ENCODE measurements at places on chromosomes 5 and 9.

DNA sequence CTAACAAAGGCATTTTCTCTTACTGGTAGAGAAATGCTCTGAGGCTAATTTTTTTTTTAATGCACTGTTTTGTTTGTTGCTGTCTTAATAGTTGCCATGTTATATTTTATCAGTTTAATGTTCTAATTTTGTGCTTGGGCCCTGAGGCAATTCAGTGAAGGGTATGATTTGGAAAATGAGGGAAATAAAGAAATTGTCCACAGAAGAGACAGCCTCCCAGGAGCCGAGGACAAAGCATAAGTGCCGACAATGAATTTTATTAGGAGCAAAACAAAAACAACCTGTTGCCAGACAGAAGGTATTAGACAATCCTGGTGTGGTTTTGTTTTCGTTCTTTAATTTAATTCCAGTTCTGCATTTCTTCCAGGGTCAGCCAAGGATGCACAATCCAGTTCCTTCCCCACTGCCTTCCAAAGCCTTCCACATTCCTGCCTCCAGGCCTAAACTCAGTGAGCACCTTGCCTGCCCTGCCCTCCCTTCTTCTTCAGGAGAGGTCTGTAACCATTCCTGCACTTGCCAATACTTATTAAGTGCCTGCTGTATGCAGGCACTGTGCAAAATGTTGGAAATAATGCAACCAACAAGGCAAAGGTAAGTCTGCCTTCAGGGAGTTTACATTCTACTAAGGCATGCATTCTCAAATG lies 4.3 kb upstream of the TCOF1 start:
- no peak for DNase-seq

- DNase-seq, result no peak
Measured at GRCh38 chr5:179327021-179327735, 18.1 kb downstream of the ADAMTS2 start.

DNA sequence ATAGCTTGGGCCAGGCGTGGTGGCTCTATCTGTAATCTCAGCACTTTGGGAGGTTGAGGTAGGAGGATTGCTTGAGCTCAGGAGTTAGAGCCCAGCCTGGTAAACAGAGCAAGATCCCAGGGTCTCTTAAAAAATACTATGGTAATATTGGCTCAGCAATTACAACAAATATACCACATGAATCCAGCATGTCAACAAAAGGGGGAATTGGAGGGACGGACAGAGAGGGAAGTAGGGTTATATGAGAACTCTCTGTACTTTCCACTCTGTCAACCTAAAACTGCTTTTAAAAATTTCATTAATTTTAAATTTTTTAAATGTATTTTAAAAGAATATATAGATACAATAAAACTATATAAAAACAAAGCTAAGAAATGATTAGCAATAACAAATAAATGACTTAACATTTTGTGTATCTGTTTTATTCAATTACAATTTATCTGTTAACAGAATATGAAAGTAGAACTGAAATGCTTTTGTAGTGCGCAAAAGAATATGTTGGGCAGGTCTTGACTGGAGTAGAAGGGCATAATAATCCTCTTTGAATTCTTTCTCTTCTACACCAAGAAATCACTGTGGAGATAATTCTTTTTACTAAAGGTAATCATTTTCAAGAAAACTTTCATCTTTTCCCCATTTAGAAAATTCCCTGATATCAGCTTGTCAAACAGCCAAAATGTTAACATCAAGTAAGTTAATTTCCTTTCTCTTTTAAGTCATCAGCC lies 12.9 kb upstream of the CDC42SE2 start:
- DNase-seq, result peak; percentile 19

GRCh38 chr5:128539038-128539429 lies 989 bp upstream of the FBN2 start:
- DNase-seq, result no peak

- DNase-seq, result peak; percentile 68
Measured at GRCh38 chr5:77086689-77087483, at the start of gene ZBED3. ZBED3 (minus strand) TSS chr5:77087285; CDS start chr5:77077878, 9,407 bp downstream.

GRCh38 chr9:137083394-137084004 lies 3.3 kb upstream of the MAN1B1 start:
- peak; percentile 63 for DNase-seq

DNA sequence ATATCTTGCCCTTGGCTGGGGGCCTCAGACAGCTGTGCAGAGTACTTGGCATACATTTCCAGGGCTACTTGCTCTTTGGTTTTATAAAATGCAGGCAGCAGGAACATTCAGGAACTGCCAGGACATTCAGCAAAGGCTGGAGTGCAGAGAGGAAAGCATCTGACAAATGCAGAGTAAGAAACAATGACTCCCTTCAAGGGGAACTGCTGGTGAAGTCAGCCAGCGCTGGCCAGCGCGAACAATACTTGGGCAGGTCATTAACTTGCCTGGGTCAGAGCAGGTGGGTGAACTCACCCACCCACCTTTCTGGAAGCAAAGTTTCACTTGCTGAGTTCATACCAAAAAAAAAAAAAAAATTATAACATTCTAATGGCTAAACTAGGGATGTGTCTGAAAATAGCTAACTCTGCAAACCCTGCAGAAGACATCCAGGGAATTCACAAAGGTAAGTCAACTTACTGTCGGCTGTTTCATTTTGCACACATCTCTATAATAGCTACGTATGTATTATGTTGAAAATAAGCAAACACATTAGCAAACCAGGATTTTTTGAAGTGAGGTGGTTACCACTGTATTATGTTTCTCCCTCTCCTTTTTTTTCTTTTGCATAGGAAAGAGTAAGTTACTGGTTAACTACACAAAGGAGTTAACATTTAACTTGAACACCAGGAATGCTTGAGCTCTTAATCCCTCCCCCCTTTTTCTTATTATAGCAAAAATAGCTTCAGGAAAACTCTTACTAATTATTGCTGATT lies 152.2 kb downstream of the GLIS3 start:
- no peak for DNase-seq
